ENCODE measurements at places on chromosomes 11 and 22. TPM values are rescaled to one million over a fixed set of nuclear protein-coding genes. Genes with fewer than 3 reads are reported as not detected.

The KRTAP5-7 gene
- total RNA-seq: 0.24 TPM

The PDHX gene
- total RNA-seq: 18.1 TPM

The FANCF gene
- total RNA-seq: 21.9 TPM

The PGA3 gene
- total RNA-seq: not detected

The FHIP1B gene
- total RNA-seq: 27.7 TPM

The MRGPRE gene
- total RNA-seq: not detected

The DDI1 gene
- total RNA-seq: not detected

The CDPF1 gene
- 10.3 TPM for total RNA-seq

The CYB5R2 gene
- 25.9 TPM for total RNA-seq

The LRRC74B gene
- not detected for total RNA-seq

The AP2A2 gene
- total RNA-seq: 49.6 TPM

The PDE3B gene
- 11.3 TPM for total RNA-seq

The MRGPRX3 gene
- total RNA-seq: not detected

The MN1 gene
- total RNA-seq: not detected

The CTSW gene
- 0.93 TPM for total RNA-seq

The SCGB2A2 gene
- total RNA-seq: not detected

The UPB1 gene
- 1.3 TPM for total RNA-seq

The DDTL gene
- total RNA-seq: 3.1 TPM

The NXPE4 gene
- not detected for total RNA-seq

The LARGE2 gene
- 59.7 TPM for total RNA-seq

The TTC17 gene
- 127 TPM for total RNA-seq

The BCO2 gene
- 1.4 TPM for total RNA-seq

The CARD10 gene
- total RNA-seq: not detected

The HIKESHI gene
- 33.8 TPM for total RNA-seq

The ZP1 gene
- total RNA-seq: not detected

The GRM5 gene
- not detected for total RNA-seq

The KDM4E gene
- not detected for total RNA-seq

The FAM180B gene
- total RNA-seq: not detected

The TUBA8 gene
- 2.4 TPM for total RNA-seq

The METTL15 gene
- 13.6 TPM for total RNA-seq

The CD3E gene
- 0.59 TPM for total RNA-seq

The CHST1 gene
- total RNA-seq: not detected

The FOLH1 gene
- not detected for total RNA-seq

The RNF169 gene
- total RNA-seq: 22.2 TPM

The OR8D1 gene
- total RNA-seq: not detected

The TAF1D gene
- total RNA-seq: 258 TPM

The CDC42BPG gene
- total RNA-seq: 3.7 TPM

The CAVIN3 gene
- 0.55 TPM for total RNA-seq

The OR52L1 gene
- total RNA-seq: not detected

The CECR2 gene
- total RNA-seq: 1.6 TPM

The HEPN1 gene
- not detected for total RNA-seq

The PANX2 gene
- 0.27 TPM for total RNA-seq

The SCGB1D2 gene
- not detected for total RNA-seq

The OR4A5 gene
- not detected for total RNA-seq

The TNNT3 gene
- total RNA-seq: 3.5 TPM

The FXYD6 gene
- total RNA-seq: not detected

The KCNJ1 gene
- 0.20 TPM for total RNA-seq

The SLC16A8 gene
- total RNA-seq: not detected

The CCDC73 gene
- not detected for total RNA-seq

The HOATZ gene
- total RNA-seq: not detected

The CHADL gene
- not detected for total RNA-seq

The ILK gene
- total RNA-seq: 113 TPM

The KCNQ1 gene
- 6.5 TPM for total RNA-seq

The ANKK1 gene
- total RNA-seq: 0.20 TPM

The FADS2 gene
- 13.4 TPM for total RNA-seq

The MS4A3 gene
- total RNA-seq: not detected

The NPTXR gene
- 0.13 TPM for total RNA-seq

The CDC45 gene
- total RNA-seq: 4.1 TPM
